Activated CD4-positive, alpha-beta T cell treated with anti-CD3 and anti-CD28 coated beads, Interleukin-2, Interleukin-6, amounts not matched to agents 100 ng/mL and 50 ng/mL, durations not matched to agents 16 hours and 8 hours (primary cell): ENCODE measurements at places on chromosomes 11 and 22.

GRCh38 chr22:46280999-46281623 lies 13.3 kb downstream of the TTC38 start:
- no peak for DNase-seq

- DNase-seq: no peak
Observed at GRCh38 chr11:122150216-122151124, 34.5 kb upstream of the BLID start.

DNA sequence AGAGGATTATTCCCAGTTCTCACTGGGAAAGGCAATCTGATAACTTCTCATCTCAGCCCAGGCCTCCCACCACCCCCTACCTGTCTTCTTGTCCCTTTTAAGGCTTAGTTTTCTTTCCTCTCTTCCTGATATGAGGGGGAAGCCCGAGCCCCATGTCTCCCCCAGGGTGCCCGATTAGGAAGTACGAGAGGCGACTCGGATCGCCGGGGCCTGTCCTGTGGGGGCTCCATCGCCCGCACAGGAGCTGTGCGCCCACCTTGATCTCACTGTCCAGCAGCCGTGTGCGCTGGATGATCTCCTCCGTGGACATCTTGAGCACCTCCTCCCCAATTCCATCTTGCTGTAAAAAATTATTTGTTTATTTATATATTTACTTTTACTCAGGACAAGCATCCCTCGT lies 628 bp downstream of the PSMC3 start:
- no peak for DNase-seq

- DNase-seq: no peak
Observed at GRCh38 chr11:117465236-117465997, 137.8 kb downstream of the CEP164 start.

DNA sequence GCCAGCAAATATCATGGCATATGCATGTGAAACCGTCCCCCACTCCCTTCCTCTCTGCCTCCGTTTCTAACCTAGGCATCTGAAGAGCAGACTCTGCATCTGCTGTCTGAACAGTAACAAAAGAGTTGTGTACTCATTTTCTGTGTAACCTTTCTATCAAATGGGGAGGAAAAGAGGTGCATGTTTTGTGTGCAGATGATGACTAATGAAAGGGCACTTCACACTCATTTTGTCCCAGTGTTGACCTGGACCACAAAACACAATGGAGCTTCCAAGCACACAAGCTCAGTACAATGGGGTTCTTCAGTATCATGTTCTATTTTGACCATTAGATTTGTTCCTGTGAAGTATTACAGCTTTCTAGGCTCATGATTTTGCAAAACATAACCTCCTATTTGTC lies 13.0 kb downstream of the JHY start:
- peak; percentile 18 for DNase-seq

- peak; percentile 95 for DNase-seq
Observed at GRCh38 chr22:49838771-49839717, 11.4 kb upstream of the BRD1 start.

DNA sequence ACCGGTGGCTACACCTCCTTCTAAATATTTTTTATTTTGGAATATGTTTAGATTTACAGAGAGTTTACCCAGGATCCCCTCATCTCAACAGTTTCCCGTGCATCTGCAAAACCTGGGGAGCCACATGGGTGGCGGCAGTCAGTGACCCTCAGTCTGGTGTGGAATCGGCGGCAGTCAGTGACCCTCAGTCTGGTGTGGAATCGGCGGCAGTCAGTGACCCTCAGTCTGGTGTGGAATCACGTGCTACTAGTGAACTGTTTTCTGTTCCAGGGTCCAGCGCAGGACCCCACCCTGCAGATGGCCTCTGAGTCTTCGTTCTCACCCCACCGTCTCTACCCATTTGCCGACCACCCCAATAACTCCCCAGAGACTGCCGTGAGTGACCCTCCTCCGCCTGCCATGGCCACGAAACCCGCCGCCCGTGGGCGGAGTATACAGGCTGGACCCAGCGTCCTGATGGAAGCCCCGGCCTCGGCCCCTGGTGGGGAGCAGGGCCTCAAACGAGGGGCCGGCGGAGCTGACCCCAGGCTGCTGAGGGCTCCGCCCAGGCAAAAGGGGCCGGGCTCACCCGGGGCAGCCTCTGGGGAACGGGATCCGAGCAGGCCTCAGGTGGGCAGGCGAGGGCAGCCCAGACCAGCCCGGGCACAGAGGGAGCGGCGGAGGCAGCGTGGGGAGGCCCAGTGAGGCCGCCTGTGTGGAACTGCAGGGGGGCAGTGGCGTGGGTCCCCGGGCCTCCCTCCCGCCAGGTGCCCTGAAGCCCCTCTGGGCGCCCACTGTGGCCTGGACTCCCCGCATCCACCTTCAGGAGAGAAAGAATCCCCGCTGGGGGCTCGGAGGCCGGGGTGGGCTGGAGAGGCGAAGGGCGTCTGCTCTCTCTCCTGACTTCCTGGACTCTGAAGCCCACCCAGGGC lies 2.5 kb downstream of the IL17REL start:
- no peak for DNase-seq

GRCh38 chr22:19844377-19845053 lies 10.2 kb downstream of the GNB1L start:
- DNase-seq: no peak

DNA sequence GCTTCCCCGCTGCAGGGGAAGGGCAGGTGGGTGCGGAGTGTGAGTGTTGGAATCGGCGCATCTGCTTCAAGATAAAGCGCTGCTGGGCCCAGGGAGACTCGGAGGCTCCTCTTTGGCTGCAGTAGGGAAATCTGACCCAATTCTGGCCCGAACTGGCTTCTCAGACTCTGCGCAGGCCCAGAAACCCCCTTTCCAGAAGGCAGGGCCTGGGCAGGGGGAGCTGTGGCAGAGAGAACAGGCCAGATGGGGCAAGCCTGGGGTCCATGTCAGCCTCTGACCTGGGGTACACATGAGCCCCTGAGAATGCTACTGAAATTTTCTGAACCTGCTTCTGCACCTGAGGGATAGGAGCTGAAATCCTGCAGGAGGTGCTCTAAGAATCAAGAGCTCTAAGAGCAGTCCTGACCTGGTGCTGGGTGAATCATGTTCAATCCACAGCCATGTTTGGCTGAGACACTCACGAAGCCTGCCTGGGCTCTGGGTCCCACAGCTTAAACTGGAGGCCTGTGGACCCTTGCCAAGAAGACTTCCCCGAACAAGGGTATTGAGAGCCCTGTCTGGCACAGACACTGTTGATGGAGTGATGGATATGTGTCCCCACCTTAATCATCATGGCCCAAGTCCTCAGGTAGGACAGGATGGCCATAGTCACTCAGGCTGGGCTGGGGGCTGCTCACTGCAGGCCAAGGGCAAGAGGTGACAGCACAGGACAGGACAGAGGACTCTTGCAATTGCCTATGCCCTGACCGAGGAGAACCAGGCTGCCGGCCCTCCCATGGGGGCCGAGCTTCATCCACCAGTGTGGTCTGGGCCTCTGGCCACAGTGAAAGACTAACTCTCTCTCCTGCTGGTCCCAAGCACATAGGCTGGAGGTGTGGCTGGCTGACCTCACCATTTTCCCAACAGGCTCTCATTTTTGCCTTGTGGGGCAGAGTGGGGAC lies 6.9 kb downstream of the RAB3IL1 start:
- DNase-seq: no peak

DNA sequence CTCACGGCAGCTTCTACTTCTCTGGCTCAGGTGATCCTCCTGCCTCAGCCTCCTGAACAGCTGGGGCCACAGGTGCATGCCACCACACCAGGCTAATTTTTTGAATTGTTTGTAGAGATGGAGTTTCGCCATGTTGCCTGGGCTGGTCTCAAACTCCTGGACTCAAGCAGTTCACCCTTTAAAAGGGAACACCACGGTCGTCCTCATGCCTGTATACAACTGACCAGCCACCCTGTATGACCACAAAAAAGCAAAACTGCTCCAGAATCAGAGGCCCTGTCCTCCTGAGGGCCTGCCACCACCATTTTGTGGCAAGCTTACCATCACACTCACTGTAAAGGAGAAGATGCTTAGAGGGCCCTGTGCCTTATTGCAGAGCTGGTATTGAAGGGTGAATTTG lies 2.2 kb downstream of the GLB1L3 start:
- no peak for DNase-seq

DNA sequence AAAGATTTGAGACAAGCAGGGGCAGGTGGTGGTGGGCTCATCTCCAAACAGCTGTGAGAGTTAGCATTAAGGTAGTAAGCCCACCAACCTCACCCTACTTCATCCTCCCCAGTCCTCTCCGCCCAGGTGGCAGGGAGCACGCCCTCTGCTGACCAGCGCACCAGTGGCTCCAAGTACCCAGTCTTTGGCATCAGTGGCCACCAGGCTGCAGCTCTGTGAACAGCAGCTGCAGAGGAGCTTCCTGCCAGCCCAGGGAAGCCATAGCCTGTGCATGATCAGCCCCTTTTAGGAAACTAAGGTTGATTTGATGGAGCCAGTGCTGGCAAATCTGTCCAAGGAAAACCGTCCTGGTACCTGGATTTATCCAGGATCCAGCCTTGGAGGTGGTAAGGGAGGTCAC lies 21.7 kb downstream of the CAVIN3 start:
- DNase-seq: peak; percentile 28

GRCh38 chr11:113528982-113529381 lies 53.8 kb upstream of the DRD2 start:
- DNase-seq: no peak

DNA sequence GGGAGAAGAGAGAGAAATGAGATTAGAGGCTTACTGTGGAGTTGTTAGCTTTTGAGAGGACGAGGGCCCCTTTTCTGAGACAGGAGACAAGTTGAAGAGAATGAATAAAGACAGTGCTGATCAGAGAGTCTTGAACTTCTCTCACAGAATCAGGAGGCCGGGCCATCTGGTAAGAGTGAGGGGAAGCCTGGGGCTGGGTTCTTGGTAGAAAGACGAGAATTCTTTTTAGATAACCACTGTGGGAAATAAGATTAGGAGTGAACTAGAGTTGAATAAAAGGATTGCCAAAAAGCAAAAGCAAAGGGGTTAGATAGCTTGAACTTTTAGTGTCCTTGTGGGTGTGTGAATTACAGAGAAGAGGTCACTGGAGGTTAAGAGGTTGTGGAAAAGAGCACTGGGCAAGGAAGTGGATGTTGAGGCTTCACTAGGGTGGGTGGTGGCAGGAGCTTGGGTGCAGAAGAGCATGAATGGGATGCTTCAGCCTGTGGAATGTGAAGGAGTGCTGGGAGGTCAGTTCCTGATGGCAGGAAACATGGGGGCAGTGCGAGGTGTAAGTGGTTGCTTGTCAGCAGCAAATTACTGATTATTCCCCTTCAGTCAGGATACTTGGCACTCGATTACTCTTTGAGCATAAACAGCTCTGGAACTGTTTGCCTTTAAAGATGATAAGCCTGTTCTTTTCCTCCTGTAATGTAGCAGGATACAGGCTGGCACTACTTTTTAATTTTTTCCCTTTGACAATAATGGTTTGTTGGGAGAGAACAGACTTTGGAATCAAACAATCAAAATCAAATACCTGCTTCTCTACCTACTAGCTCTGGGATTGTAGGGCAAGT lies 98.3 kb downstream of the ARHGAP42 start:
- DNase-seq: no peak

GRCh38 chr11:41868606-41869005 lies 409.2 kb upstream of the LRRC4C start:
- no peak for DNase-seq

GRCh38 chr11:125180413-125181305 lies 16.1 kb downstream of the PKNOX2 start:
- DNase-seq: no peak

DNA sequence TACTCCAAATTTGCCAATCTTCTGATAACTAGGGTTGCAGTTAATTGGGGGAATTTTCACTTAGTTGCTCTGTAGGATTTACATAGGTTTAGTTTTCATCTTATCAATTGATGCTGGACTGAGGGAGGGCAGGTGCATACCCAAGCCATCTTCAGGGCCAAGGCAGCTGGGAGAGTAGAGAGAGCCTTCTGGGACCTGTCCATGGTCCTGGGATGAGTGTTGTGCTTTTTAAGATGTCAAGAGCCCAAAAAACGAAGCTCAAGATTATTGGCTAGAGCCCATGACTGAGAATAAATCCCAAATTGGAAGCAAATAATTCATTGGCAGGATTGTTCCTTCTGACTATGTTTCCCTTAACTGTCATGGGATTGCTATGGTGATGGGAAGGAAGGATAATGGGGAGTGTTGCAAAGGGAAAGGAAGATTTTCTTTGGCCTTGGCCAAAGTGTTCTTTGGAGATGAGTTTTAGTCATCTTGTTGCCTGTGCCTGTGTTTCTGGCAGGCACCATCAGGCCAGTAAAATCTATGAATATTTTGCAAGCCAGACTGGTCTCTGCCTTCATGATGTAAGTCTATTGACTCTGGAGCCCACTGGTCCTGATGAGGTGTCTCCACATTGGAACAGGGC lies 4.5 kb downstream of the SLC22A6 start:
- DNase-seq: no peak

GRCh38 chr11:6440906-6441358 lies at the start of gene HPX:
HPX (minus strand) TSS chr11:6440987; CDS start chr11:6440963, 24 bp downstream.
- DNase-seq: no peak

DNA sequence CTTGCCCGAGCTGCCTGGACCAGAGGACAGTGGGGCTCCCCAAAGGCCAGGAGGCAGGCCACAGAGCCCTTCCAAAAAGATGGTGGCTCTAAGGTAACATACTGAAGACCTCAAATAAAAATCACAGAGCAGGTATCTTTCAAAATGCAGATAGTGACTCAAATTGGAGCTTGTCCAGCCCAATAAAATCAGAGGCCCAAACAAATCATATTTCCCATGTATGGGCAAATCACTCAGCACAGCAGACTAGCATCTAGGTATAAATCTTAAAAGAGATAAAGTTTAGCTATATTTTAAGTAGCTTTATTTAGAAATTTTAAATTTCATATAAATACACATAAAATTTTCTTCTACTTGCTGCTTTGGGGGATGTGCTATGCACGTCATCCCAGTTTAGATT lies 3.3 kb downstream of the TESMIN start:
- no peak for DNase-seq

- DNase-seq: no peak
Observed at GRCh38 chr22:40009292-40009774, 14.6 kb downstream of the FAM83F start.

DNA sequence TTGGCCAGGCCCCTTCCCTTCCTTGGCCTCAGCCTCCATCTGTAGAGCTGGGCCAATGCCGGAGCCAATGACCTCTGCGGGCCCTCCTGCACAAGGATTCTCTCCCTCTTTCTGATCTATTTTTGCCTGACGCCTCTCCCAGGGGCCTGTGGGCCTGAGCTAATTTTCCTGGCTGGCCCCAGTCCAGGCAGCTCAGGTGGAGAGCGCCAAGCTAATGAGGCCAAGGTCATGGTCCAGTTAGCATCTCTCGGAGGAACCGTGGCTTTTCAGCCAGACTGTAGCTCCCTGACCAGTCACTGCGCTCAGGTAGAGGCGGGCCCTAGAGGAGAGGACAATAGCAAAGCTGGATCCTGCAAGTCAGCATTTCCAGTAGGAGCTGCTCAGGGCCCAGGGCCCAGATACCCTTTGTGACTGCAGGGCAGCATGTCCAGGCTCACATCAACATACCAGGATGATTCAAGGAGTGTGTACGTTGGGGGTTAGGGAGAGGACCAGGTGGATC lies 43.5 kb downstream of the APOL3 start:
- DNase-seq: no peak

DNA sequence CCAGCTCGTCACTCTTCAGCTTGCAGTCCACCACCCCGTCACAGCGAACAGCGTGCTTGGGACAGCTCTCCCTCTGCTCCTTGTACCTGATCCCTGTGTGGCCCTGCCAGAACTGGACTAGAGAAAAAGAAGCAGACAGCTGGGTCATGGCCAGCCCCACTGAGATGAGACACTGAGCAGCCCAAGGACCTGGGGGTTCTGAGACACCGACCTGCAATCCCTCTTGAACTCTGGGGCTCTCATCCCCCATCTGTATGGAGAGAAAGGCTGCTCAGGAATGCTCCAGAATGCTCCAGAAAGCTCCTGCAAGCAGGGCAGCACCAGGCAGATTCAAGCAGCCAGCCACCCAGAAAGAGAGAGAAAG lies 14.8 kb downstream of the TMPRSS13 start:
- no peak for DNase-seq

- DNase-seq: no peak
Observed at GRCh38 chr11:61783717-61784505, 8.5 kb downstream of the TMEM258 start.
